Stimulated activated CD8-positive, alpha-beta memory T cell treated with anti-CD3 and anti-CD28 coated beads, Interleukin-15, amount 100 ng/mL, for 4 hours (primary cell): ENCODE measurements at places on chromosomes 7 and 10.

- DNase-seq: no peak
These were observed 75.0 kb upstream of the AFAP1L2 start for GRCh38 chr10:114479307-114479706.

DNA sequence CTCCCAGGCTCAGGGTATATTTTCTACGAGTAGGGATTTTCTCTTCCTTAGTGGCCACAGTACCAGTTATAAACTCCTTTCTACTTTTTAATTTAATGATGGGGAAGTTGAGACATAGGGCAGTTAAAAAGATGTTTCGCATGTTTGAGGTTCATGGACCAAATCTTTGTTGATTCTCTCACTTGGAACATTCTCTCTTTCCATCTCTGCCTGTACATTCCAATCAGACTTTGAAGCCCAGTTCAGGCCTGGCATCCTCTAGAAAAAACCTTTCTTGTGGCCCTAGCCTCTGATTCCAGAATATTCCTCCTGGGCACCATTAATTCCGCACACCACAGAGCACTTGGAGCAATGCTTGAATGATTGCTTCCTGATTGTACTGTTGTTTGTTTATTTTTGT, 18.5 kb downstream of the SLC13A4 start:
- no peak for DNase-seq

DNA sequence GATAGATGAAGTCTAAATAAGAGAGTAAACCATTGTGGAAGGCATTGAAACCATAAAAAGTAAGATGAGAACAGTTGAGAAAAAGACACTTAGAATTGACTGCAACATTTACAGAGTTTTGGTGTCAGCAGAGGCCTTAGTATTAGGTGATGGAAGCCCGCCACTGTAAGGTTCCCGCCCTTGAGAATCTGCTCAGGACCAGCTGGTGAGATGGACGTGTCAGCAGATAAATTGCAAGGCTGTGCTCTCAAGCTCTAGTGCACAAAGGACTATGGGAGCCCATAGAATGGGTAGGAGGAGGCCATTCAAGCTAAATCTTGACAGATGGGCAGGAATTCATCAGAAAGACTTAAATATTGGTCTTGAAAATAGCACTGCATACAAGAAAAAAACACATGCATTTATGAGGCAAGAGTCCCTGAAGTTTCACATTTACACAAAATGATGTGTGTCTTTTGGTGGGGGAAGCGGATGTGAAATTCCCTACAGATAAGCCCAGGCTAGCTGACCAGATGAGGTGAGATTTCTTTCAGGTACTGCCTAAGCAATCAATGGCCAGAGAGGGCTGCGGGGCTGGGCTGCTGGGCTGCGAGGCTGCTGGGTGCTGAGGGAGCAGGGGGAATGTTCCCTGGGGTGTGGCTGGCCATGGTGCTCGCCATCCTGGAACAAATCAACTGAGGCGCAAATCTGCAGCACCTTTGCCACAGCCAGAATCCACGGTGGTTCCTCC, 42.5 kb downstream of the SYPL1 start:
- no peak for DNase-seq

DNA sequence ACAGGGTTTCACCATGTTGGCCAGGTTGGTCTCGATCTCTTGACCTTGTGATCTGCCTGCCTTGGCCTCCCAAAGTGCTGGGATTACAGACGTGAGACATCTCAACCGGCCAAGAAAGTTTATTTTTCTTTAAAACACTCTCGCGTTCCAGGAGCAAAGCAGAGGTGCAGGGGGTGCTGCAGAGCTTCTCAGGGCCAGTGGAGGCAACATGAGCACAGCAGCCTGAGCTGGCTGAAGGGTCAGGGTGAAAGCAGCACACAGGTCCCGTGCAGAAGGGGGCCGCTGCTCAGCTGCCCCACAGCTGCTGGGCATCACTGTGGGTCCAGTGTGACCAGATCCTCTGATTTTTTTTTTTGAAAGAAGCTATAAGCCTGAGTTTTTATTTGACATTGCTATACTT, 46.1 kb downstream of the EPHB4 start:
- DNase-seq: no peak

- no peak for DNase-seq
These were observed 60.0 kb downstream of the DGKB start for GRCh38 chr7:14842523-14842922.

DNA sequence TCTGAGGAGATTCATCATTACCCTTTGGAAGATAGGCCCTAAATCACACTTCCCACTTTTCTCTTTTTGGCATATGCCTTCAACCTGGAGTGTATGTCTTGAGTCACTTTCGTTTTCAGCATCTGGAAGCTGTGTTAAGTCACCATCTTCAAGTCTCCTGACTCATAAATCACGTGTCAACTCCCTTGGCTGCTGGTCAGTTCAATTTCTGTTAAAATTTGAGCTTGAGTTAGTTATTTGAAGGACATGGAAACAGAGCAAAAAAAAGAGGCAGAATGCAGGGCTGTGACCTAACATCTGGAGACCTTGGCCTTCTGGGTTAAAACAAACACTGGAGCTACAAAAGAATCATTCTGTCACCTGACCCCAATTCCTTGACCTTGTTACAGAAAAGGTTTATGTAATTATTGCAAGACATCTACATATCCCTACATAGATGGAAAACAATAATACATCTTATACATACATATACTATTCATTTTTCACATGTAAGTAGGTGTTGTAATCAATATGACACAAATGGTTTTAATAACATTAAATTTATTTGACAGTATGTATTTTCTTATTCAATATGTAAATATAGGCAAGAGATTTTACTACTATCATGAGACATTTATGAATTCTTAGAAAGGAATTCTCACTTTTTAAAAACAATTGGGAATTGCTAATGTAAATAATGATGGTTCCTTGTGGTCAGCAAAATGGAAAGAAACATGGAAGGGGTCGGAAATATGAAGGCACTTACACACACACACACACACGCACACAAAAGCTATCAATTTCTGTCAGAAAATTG, 169.7 kb upstream of the PHYHIPL start:
- no peak for DNase-seq

DNA sequence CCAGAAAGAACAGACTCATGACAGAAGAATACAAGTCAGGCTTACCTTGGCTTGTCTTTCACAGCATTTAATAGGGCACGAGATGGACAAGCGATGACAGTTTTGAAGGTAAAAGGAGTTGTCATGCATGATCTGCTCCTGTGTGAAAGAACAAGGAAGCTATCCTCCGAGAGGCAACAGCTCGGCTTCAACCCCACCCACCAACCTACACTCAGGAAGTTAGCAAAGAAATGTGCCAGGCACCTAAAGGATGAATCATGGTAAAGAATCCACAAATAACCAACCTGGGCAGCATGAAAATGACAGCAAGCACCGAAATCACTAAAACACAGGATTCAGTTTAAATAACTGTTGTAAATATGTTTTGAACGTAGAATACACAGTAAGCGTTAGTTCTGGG, 700.2 kb downstream of the TYW1 start:
- no peak for DNase-seq

DNA sequence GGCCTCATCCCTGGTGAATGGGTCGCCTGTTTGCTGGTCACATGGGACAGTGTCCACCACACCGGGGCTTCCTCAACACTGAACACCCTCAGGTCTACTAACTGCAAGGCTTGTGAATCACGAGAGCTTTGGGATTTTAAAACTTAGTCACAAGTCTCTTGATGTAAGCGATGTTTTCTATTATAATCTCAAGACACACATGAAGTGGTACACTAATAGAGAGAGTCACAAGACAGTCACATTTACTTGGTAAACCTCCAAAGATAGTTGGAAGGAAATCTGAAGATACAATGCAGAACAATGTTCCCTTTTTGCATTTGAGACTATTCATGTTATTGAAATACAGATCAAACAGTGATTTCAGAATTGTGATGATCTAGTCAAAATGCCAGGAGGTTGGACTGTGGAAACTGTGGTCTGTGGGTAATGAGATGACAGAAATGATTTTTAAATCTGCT, 233.1 kb upstream of the KLF6 start:
- no peak for DNase-seq

DNA sequence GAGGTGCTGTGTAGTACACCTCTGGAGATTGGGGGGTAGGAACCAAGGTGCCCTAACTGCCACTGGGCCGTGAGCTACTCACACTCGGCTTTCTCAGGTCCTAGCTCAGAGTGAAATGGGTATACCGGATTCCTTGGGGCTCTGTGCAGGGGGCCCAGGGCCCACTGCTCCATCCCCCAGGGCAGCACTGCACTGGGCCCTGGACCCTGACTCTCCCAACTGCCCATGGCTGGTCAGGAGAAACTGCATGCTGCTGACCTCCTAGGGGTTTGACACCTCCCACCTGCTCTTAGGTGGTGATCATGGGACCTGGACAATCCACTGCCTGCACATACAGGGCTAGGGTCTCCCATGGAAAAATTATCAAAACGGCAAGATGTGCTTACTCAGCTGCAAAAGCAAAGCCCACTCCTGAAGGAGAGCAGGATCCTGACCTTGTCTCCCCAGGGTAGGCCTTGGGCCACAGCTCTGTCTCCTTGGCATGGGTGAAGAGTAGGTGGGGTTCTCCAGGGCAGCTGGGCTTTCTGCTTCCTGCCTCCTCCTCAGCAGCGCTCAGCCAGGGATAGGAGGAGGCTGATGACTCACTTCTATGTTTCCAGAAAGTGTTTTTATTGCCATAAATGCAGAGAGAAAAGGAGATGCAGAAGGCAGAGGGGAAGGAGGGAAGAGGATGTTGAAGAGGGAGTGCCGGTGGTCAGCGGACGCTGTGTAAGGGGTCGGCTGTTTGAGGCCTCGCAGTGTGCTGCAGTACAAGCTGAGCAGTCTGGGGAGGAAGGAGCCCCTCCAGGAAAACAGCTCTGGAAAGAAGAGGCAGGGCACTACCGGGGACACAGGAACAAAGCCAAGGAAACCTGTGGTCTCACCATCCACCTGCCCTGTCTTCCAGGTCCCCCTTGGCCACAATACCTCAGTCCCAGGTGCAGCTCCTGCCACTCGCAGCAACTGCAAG, 107.8 kb downstream of the ARHGAP22 start:
- no peak for DNase-seq

GRCh38 chr7:108459922-108460551, 3.8 kb upstream of the NRCAM start:
- no peak for DNase-seq

DNA sequence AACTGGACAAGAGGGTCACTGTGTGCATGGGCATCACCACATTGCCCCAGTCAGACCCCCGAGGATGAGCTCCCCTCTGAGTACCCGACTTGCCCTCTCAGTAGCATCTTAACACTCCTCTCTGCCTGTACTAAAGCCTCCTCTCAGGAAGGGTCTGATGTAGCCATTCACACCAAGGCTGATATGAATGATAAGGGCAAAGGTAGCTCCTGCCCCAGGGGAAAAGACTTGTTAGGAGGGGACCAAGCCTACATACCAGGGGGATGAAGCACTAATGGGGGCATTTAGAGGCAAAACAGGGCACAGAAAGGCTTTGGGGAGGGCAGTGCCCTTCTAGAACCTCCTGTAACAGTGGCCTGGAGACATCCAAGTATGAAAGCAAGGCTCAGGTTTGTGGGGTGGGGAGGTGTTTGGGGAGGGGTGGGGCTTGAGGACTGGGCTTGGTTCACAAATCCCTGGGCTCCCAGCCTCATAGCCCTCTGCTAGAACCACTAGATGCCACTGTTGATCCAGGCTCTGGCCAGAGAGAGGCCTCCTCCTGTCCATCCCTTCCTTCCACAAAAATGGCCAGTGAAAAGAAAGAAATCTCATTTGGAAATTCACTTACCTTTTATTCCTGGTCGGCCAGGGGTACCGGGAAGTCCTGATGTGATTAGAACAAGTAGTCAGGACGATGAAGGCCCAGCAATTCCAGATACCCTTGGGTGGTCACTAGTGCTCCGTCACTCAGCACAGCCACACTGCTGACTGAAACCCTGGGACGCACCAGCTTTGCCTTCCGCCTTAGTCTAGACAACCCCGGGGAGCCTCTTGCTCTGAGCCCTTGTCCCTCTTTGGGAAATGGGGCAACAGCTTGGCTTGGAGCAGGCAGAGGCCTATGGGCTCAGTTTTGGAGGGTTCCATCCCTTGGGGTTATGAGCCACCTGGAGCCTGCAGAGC, 40.3 kb downstream of the COL17A1 start:
- DNase-seq: no peak

DNA sequence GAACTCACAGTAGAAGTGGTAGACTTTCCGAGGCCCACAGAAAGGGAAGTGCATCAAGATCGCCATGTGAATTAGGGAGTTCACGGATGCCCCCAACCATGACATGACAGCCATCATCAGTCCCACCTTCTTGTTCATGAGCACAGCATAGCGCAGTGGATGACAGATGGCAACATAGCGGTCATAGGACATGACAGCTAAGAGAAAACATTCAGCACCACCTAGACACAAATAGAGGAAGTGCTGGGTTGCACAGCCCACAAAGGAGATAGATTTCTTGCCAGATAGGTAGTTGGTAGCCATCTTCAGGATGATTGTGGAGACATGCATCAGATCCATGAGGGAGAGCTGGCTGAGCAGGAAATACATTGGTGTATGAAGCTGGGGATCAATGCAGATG, 342 bp downstream of the OR2AE1 start:
- DNase-seq: no peak

GRCh38 chr7:133309333-133309732, 56.5 kb downstream of the EXOC4 start:
- DNase-seq: no peak

GRCh38 chr7:41567031-41567730, 135.7 kb downstream of the INHBA start:
- DNase-seq: no peak

DNA sequence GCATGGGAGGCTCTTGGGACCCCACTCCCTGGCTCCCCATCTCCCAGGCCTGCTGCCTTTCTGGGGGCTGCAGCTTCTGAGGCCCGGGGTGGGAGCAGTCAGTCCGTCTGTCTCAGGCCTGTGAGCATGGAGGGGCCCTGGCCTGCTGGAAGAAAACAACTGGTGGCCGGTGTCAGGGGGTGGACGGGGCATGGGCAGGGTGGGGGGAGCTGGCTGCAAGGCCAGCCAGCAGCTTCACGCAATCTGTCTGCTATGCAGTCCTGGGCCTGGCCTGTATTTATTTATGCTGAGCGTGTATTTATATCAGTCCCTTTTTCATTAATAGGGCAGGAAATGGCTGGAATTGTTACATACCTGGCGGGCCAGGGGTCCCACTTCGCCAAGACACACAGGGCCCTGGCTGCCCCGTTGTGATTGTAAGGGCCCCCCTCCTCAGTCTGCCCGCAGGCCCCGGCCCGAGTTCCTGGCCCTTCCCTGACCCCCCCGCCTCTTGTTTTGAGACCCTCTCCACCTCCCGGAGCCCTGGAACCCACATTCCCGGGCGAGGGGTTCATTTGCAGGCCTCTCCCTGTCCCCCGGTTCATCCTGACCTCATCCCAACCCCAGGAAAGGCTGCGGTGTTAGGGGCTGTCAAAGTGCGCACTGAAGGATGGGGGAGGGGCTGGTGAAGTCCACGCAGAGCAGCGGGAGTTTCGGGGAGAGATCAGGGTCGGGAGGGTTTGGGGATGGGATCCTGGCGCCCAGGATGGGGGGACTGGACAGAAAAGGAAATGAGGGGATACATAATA, 8.2 kb downstream of the TMEM270 start:
- DNase-seq: no peak

GRCh38 chr7:101166909-101167644, 1.7 kb upstream of the VGF start:
- no peak for DNase-seq

GRCh38 chr10:30986053-30986555, 45.6 kb downstream of the ZNF438 start:
- DNase-seq: no peak

GRCh38 chr10:97207756-97208346, 22.1 kb upstream of the SLIT1 start:
- no peak for DNase-seq

GRCh38 chr10:63286754-63287264, 153.7 kb downstream of the NRBF2 start:
- DNase-seq: no peak

- no peak for DNase-seq
These were observed 25.2 kb upstream of the LSM8 start for GRCh38 chr7:118158766-118159165.

GRCh38 chr10:100876585-100877460, 35.9 kb upstream of the SLF2 start:
- DNase-seq: no peak
